ENCODE measurements at places on chromosomes 2 and 18.

DNA sequence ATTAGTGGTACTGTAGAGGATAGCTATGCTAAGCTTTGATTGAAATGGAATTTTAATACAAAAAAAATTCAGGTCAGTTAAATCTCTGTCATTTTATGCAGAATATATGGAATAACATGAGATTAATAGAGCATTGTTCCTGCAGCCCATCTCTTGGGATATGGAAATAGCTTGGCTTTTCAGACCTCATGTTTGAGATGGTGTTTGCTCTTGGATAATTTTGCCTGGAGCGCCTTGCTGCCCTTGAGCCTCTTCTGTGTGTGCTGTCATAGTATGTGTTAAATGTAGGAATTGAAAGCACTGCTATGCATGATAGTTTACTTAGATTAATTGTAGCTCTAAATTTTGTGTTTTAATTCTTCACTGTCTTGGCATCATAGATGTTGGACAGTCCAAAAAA, 27.7 kb downstream of the GALNT1 start:
- no peak for DNase-seq

- DNase-seq = no peak
Observed at GRCh38 chr2:69149631-69150215, 136.7 kb downstream of the ANTXR1 start.

DNA sequence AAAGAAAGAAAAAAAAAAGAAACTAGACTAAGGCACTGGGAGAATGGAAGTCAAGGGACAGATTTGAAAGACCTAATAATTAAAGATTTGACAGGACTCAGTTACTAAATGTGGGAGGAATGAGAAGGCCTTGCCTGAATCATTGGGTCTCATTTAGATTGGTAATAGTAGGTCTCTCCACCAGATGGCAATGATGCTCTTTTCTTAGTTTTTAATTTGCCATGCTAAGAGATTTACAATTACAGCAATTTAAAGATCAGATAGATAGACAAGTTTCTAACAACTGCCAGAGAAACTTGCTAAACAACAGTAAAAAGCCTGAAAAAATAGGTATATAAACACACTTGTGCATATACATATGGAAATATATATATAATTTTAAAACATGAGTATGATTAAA, 153.0 kb downstream of the TMEM247 start:
- no peak for DNase-seq

DNA sequence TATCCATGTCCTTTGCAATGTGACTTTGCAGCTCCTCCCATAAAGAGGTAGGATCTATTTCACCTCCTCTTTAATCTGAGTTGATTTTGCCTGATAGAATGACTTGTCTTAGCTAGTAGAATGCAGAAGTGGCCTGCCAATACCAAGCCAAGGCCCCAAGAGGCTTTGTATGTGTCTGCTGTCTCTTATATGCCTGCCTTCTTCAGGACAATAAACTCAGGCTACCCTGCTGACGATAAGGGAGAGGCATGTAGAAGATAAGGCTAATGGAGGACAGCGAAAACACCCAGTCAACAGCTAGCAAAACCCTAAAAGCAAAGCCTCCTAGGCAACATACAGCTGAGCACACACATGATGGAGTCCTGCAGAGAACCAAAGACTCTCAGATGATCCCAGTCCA, 1.8 kb upstream of the ZC3H8 start:
- no peak for DNase-seq

GRCh38 chr2:228224410-228224809, 42.9 kb upstream of the SPHKAP start:
- DNase-seq = no peak

- DNase-seq = no peak
Observed at GRCh38 chr2:112031473-112032223, 23.4 kb upstream of the TMEM87B start.

- no peak for DNase-seq
Observed at GRCh38 chr18:6222271-6222670, 192.4 kb downstream of the L3MBTL4 start.

DNA sequence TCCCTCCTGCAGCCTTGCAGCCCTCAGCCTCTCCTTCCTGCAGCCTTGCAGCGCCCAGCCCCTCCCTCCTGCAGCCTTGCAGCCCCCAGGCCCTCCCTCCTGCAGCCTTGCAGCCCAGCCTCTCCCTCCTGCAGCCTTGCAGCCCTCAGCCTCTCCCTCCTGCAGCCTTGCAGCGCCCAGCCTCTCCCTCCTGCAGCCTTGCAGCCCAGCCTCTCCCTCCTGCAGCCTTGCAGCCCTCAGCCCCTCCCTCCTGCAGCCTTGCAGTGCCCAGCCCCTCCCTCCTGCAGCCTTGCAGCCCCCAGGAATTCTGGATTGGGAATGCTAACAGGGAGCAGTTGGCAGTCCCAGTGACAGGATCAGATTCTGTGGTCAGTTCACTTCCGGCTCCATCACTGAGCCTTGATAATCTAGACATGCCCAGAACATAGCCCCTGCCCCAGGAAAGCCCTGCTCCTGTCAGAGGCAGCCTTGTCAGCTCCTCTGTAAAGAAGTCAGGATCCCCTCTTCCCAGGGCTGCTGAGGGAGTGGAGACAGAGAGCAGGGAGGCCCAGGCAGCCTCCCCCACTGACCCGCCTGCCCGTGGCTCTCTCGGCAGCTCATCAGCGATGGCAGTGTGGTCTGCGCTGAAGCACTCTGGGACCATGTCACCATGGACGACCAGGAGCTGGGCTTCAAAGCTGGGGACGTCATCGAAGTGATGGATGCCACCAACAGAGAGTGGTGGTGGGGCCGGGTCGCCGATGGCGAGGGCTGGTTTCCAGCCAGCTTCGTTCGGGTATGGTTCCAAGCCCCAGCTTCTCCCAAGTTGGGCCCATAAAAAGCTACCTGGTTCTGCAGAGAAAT, 54.8 kb downstream of the FAM168B start:
- DNase-seq = no peak

GRCh38 chr2:105117565-105117964, 79.7 kb downstream of the MRPS9 start:
- DNase-seq = no peak

GRCh38 chr18:51196118-51196810, 1.2 kb downstream of the MEX3C start:
- no peak for DNase-seq

- no peak for DNase-seq
Observed at GRCh38 chr2:102034683-102035548, 43.2 kb downstream of the IL1R2 start.

GRCh38 chr2:74020702-74021406, 36.1 kb downstream of the TET3 start:
- DNase-seq = no peak

- DNase-seq = no peak
Observed at GRCh38 chr2:149597050-149597667, 9.6 kb upstream of the MMADHC start.

DNA sequence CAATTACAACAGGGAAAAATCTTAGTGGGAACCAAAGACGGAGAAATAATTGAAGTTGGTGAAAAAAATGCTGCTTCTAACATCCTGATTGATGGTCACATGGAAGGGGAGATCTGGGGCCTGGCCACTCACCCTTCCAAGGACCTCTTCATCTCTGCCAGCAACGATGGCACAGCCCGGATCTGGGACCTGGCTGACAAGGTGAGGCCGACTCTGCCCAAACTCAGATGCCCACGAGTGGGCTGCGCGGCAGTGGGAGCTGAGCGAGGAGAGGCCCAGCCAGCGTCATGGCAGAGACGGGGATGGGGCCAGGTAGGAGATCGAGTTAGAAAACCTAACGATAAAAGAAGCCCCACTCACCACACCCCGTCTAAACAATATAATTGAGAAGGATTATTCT, 87.7 kb downstream of the RTN4 start:
- no peak for DNase-seq

- no peak for DNase-seq
Observed at GRCh38 chr18:24502667-24503523, 42.5 kb downstream of the HRH4 start.

- DNase-seq = no peak
Observed at GRCh38 chr2:96811917-96812316, 4.2 kb upstream of the CNNM3 start.

DNA sequence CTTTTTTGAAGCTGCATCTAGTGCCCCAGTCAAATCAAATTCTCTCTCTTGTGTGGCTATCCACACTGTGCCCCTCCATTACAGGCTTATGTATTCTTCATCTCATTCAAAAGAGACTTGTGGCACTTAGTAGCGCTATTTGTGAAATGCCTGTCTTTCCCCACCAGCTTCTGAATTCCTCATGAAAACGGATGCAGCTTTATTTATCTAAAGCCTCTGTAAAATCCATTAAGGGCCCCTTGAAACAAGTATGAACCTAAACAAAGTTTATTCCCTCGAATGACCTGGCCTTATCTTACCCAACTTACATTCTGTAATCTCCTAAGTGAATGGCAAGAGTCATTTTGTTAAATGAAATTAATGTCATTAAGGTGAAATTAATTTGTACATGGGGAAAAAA, 417.4 kb upstream of the PIK3C3 start:
- DNase-seq = no peak

- no peak for DNase-seq
Observed at GRCh38 chr2:44671916-44672315, 269.6 kb upstream of the SIX3 start.

DNA sequence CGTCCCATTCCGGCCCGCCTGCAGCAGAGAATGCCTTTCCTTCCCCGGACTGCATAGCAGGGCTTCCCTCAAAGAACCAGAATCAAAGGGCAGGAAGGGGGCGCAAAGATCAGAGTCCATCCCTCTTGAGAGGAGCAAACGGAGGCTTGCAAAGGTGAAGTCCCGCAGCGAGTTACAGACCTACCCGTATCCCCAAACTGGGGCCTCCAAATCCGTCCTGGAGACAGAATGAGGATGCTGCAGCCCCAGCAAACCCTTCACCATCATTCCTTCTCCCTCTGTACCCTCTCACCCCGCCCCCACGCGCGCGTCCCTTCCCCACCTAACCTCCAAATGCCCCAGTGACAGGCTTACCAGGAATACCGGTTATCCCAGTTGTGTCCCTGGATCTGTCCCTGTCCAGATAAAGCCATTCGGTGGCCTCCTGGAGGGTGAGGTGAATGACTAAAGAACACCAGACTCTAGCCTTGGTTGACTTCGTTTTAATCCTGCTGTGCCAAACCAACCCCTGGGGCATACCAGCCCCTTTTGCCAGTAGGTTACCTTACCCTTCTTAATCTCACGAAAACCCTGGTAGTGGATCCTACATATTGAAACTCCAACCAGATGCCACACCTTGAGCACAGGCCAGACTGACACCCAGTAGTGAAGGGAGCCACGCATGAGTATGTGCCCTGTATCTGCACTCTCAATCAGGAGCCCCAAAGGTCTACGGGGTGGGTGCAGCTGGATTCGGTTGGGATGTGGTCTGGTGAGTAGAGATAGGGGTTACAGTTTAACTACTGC, 961 bp upstream of the SLC40A1 start:
- DNase-seq = no peak
